ENCODE measurements at places on chromosomes 12 and 14. TPM values are rescaled to one million over a fixed set of nuclear protein-coding genes. Genes with fewer than 3 reads are reported as not detected.

DNA sequence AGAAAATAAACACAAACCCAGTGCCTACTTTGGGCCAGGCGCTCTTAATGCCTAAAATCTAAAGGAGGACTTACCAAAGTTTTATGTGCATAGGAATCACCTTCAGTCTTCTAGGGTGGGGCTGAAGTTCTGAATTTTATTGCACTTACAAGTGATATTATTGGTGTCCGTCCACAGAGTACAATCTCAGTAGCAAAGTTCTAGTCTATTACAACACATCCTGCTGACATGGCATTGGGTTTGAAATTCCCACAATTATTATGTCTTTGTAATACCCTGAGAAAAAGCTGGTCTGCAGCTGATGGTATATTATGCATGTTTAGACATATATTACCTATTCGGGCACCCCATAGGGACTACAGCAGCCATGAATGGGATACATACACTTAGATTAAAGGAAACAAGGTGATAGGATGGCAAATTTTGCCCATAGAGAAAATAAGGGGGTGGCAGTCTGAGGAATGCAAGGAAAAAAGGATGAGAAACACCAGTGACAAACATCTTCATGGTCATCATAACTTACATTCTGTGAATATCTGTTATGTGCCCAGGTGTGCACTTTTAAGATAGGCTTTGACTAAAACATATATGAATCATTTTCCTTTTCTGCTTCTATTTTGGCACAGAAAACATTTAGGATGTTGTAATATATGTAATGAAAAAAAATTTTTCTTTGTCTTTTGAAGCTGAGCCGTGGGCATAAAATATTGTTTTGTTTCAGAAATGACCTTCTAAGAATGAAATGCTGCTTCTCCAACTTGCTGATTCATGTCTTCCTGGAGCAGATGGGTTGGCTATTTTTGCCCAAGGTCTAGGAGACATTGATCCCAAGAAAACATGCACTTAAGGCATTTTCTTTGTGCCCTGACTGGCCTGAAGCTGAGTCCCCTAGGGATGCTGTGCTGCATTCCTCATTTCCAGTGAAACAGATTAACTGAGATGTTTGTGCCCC, 27.2 kb upstream of the ALG10 start:
- no peaks in the 10 kb centered on the region for H3K4me1 ChIP-seq
- H3K27me3 ChIP-seq = peaks cover 19% of the 10 kb centered on the region
- no peak overlapping the region for H3K27ac ChIP-seq

GRCh38 chr14:103624860-103625259, 4.2 kb upstream of the KLC1 start:
- DNase-seq = no peak
- H3K4me1 ChIP-seq = no peaks in the 10 kb centered on the region
- no peak overlapping the region for H3K4me3 ChIP-seq
- peaks cover 3% of the 10 kb centered on the region for H3K27me3 ChIP-seq
- no peaks in the 10 kb centered on the region for H3K36me3 ChIP-seq

Gene SMOC1
- total RNA-seq = 20.7 TPM

Gene KRT78
- total RNA-seq = 29.1 TPM

Gene FRS2
- total RNA-seq = 39.5 TPM
